ENCODE measurements at places on chromosomes 5 and 9. TPM values are rescaled to one million over a fixed set of nuclear protein-coding genes. Genes with fewer than 3 reads are reported as not detected.

Gene CARTPT
- not detected for total RNA-seq

DNA sequence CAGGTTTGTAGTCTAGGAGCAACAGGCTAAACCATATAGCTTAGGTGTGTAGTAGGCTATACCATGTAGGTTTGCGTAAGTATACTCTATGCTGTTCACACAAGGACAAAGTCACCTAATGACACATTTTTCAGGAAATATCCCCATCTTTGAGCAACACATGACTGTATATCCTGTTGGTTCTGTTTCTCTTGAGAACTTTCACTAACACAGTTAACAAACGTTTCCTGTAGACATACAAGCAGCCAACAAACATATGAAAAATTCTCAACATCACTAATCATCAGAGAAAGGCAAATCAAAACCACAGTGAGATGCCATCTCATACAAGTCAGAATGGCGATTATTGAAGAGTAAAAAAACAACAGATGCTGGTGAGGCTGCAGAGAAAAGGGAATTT lies 68.2 kb downstream of the NR2F1-AS1 start:
- no peak for DNase-seq

Gene SAXO1
- 0.43 TPM for total RNA-seq

DNA sequence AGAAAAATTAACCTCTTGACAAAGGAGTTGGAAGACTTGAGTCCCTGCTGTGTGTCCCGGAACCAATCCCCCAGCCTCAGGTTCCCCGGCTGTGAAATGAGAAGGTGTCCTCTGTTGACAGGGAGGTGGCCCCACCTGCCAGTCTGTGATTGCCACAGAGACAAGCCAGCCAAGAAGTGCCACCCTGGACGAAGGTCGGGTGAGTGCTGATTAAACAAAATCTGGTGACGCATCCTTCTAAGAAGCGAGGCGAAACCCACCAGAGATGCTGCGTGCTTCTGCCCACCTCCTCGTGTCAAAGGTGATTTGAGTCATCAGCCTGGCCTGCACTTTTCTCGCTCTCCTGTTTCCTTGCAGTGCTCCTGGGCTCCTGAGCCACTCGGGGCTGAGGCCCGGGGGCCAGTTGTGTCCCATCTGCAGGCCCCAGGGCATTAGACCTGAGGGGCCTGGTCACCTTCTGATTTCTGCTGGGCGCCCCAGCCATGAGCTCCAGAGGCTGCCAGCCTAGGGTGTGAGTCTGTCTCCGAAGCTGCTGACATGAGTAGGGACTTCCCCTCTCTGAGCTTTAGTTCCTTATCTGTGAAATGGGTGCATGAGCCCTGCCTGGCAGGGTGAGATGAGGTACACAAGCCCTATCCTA lies 28.7 kb downstream of the NEK6 start:
- no peak for DNase-seq

GRCh38 chr5:154677921-154678320 lies 77.3 kb upstream of the LARP1 start:
- no peak for DNase-seq

Gene GABRA1
- not detected for total RNA-seq

Gene ARL14EPL
- total RNA-seq = not detected

GRCh38 chr5:96146675-96147074 lies 185.0 kb upstream of the ELL2 start:
- no peak for DNase-seq

Gene LHX6
- not detected for total RNA-seq

DNA sequence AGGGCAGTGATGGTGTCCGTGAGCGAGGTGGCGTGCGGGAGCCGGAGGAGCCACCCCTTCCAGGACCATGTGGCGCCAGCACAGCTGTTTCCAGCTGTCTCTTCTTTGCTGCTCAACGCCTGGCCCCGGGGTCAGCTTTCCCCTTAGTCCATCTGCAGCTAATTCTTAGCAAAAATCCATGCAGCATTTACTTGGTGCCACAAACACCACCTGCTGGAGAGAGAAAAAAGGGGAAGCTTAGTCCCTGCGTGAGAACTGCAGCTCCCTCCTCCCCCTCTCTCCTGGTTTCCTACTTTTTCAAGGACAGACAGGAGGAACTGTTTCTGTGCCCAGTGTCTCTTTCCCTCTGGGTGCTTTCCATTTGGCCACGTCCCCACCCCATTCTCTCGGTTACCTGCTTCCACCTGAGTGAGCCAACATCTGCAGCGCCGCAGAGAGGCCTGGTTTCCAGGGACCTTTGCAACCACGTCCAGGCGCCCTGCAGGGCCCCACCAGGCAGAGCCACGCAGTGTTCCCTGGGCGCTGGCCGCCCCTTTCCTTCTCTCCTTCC lies 3.4 kb downstream of the SLC6A19 start:
- DNase-seq = no peak

Gene CMYA5
- 0.27 TPM for total RNA-seq

Gene SMIM33
- total RNA-seq = not detected

Gene HMHB1
- total RNA-seq = not detected

Gene GMCL2
- not detected for total RNA-seq

DNA sequence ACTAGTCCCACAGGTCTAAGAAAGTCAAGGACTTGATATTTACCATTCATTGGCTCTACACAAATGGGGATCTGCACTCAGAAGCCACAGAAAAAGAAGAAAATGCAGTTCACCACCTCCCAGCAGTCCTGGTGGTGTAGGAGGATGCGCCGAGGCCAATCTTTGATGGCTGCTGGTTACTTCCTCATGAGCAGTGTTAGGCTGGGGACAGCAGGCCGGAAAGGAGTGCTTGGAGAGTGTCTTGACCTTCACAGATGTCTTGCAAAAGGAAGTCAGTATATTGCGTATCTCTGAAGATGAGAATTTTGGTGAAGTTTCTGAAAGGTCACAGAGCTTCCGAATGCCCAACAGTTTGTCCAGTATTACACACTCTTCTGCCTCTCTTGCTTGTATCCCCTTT lies 597.0 kb downstream of the EBF1 start:
- DNase-seq = no peak

GRCh38 chr5:58804291-58804690 lies 221.4 kb downstream of the RAB3C start:
- no peak for DNase-seq

Gene SPAAR
- 3.8 TPM for total RNA-seq

Gene PCDHGA9
- 4.7 TPM for total RNA-seq

Gene CHSY3
- total RNA-seq = 3.0 TPM

Gene ABO
- total RNA-seq = 3.6 TPM

- peak; percentile 88 for DNase-seq
Measured at GRCh38 chr9:35489313-35490154, at the start of gene RUSC2. Gene RUSC2, plus strand, starts transcription at chr9:35490111. Its CDS starts 56,411 bp downstream, at chr9:35546522.

Gene GPR151
- total RNA-seq = not detected

GRCh38 chr5:3888310-3888709 lies 292.7 kb downstream of the IRX1 start:
- no peak for DNase-seq

- no peak for DNase-seq
Measured at GRCh38 chr5:62143268-62144229, 162.5 kb upstream of the KIF2A start.

DNA sequence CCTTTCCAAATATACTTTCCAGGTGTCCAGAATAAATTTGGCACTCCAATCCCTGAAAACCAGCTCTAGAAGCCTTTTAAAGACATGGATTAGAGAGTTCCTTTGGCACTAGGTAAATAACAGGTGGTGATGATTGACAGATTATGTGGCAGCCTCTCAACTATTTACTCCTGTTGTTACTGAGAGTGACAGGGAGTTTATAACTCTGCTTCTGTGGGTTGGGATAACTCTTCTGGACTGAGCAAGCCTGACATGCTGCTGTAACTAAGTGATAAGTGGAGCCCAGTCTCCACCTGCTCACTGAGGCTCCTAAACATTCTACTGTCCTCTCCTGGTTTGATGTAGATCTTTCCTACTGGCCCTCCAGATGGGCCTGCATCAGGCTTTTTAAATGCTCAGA lies 693.2 kb upstream of the FTMT start:
- no peak for DNase-seq

DNA sequence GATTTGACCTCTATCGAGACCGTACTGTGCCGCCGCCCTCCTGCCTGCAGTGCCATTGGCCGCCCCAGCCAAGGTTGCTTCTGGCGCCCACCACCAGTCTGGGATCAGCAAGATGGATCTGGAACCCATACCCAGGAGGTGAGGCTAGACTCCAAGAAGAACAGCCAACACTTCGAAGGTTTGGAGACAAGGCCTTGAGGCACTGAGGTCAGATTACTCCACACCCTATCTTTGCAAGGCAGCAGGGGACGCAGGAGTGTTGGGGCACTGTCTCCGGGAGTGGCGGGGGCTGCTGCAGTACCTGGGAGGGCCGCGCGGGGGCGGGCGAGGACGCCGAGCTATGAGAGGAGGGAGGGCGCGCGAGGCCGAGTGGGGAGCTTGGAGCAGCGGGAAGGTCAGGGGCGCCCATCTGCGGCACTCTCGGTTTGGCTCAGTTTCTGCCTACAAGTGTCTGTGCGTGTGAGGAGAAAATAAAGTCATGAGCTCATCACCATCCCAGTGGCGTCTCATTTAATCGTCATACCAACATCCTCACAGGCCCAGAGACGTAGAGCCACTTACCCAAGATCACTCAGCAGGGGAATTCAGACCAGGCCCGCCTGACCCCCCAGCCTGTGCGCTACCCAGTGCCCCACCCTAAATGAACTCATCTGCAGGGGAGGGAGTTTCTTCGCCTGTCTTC lies 20.5 kb upstream of the PSD2 start:
- peak; percentile 95 for DNase-seq

Gene EQTN
- not detected for total RNA-seq

Gene DENND4C
- 57.9 TPM for total RNA-seq

DNA sequence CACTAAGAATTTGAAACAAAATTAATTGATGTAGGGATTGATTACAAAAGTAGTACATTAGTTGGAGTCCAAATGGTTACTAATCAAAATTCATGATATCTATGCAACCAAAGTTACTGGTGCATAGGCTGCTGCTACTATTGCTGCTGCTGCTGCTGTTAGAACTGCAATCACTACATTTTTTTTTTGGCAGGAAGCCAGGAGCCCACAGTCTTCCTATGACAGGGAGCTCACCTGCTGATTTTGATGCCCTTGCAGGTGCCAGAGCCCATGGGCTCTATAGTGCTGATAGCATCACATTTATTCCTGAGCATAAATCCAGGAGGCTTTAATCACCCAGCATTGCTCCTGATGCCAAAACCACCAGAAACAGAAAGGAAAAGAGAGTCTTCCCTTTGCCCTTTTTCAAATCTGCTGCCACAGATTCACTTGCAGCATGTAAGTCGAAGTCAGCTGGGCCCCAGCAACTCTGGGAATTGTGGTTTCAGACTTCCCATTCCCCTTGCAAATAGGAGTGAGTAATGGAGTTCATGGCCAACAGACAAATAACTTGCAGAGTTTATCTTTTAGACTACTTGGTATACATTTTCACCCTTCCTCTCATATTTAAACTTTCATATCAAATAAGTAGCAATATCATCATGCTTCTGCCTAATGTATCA lies 17.6 kb downstream of the SLCO6A1 start:
- no peak for DNase-seq

Gene ENTREP1
- total RNA-seq = 2.6 TPM

DNA sequence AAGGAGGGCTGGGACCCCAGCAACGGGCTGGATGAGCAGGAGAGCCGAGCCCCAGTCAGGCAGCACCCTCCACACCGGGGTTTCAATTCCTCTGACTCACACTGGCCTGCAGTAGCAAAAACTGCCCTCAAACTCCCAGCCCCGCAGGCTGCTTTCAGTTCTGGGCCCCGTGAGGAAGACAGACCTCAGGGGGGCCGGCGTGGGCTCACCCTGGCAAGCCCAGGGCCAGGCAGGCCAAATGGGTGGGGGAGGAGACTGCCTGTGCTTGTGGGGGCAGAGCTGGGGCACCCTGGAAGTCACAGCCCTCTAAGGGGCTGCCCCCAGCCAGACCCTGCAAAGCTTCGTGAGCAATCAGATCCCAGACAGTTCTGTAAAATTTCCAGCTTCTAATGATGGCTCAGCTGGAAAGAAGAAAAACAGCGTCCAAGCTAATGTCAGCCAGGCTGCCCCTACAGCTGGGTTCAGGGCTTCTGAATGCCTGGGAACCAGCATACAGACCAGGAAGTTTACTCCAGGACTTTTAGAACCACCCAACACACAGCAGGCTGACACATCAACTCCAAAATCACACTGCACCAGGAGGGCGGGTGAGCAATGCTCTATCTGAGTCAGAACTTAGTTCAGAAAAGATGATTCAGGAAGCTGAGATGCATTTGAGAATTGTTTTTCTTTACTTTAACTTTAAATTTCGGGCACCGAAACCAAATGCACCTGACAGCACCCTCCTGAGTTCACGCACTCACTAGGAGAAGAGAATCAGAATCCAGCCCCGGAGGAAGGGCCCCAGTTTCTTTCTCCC lies 34.7 kb downstream of the LPCAT1 start:
- no peak for DNase-seq

GRCh38 chr5:129245489-129245888 lies 150.9 kb downstream of the ISOC1 start:
- DNase-seq = no peak

GRCh38 chr5:32021771-32022170 lies 152.3 kb downstream of the GOLPH3 start:
- peak; percentile 30 for DNase-seq

DNA sequence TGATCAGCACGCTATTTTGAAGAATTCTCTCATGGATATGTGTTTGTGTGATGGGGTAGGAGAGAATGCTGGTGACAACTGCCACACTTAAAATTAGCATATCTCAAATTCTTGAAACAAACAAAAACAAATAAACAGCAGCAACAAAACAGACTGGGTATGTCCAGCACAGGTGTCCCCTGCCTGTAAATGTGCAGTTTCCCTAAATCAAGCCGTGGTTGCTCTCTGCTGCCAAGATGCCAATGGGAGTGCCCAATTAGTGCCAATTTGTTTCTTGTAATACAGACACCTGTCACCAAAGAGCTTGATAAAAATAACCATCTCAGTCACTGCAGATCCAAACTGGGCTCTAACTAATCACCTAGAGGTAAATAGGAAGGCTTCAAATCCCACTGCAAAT lies 144.2 kb upstream of the SMARCA2 start:
- no peak for DNase-seq

Gene ABCA2
- total RNA-seq = 36.3 TPM

Gene SPEF2
- 22.6 TPM for total RNA-seq

GRCh38 chr9:22682536-22682935 lies 235.9 kb downstream of the DMRTA1 start:
- DNase-seq = no peak

DNA sequence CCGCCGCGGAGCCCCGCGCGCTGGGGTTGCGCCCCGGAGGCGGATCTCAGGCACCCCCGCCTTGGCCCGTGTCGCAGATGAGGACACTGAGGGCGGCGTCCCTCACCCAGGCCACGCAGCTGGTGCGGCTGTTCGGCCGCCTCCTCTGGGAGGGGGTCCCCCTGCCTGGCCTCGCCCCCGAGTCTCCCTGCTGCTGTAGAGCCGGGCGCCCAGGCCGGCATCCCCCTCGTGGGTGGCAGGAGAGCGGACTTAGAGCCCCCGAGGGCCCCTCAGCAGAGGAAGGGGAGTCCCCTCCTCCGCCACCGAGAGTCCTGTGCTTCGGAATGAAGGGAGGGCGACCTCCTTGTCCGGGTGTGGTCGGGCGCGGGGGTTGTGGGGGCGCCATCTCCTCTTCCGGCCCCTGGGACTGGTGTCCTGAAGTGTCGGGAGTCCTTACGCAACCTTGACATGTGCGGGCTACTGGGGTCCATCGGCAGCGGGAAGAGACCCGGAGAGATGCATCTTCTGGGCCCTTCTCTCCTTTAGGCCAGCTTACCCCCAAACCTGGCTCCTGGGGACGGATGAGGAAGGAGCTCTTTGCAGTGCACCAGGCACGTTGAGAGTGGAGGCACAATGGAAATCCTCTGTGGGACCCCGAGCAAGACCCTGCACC lies 11.7 kb upstream of the EXOSC2 start:
- no peak for DNase-seq

- no peak for DNase-seq
Measured at GRCh38 chr5:154568589-154568988, 90.6 kb upstream of the HAND1 start.

- DNase-seq = no peak
Measured at GRCh38 chr9:30970812-30971211, 1413.6 kb upstream of the ACO1 start.
